ENCODE measurements at places on chromosomes 1 and 21.
A peak's percentile ranks its signal among the peaks of the same experiment; 100 is the strongest.

GRCh38 chr1:185645686-185646085 lies 88.5 kb upstream of the HMCN1 start:
- no peak for DNase-seq

DNA sequence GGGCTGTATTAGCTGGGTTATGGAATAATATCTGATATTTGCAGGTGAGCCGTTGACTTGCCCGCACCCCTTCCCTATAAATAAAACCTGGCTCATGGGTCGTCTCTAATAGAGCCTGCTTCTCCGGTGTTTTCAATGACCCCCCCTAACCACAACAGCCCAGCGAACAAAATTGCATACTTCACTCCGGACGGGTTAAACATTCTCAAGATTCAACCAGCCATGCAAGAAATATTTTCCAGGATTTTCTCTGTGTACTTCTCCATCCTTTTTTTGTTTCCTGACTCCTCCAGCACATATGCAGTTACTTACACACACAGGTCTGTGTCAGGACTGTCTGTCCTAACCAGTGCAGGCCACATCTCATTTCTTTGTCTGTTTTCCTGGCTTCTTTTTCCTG lies 267.7 kb downstream of the ZNF648 start:
- no peak for DNase-seq

DNA sequence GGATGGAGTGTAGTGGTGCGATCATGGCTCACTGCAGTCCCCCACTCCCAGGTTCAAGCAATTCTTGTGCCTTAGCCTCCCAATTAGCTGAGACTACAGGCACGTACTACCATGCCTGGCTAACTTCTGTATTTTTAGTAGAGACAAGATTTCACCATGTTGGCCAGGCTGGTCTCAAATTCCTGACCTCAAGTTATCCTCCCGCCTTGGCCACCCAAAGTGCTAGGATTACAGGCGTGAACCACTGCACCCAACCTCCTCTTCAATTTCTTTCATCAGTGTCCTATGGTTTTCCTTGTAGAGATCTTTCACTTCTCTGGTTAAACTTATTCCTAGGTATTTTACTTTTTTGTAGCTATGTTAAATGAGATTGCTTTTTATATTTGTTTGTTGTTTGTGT lies 10.7 kb upstream of the MAST2 start:
- no peak for DNase-seq

DNA sequence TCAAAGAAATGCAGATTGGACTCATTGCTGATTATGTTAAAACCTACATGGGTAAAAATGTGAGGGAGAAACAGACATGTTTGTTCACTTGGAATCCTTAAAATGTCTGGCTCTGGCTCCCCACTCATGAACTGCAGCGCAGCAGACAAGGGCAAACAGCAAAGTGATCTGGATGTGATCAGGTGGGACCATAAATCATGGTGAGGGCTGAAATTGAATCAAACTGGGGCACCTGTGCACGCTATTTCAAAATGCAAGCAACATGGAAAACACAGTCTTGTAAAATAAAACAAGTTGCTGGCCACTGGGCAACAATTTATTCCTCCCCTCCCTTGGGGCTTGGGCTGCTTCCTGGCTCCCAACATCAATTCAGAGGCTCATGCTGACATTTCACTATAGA lies 373.4 kb downstream of the SEC16B start:
- DNase-seq, result no peak

GRCh38 chr1:232578651-232579195 lies 51.2 kb downstream of the SIPA1L2 start:
- DNase-seq, result no peak

- DNase-seq, result no peak
Measured at GRCh38 chr1:153345187-153346076, 3.2 kb downstream of the PGLYRP4 start.

DNA sequence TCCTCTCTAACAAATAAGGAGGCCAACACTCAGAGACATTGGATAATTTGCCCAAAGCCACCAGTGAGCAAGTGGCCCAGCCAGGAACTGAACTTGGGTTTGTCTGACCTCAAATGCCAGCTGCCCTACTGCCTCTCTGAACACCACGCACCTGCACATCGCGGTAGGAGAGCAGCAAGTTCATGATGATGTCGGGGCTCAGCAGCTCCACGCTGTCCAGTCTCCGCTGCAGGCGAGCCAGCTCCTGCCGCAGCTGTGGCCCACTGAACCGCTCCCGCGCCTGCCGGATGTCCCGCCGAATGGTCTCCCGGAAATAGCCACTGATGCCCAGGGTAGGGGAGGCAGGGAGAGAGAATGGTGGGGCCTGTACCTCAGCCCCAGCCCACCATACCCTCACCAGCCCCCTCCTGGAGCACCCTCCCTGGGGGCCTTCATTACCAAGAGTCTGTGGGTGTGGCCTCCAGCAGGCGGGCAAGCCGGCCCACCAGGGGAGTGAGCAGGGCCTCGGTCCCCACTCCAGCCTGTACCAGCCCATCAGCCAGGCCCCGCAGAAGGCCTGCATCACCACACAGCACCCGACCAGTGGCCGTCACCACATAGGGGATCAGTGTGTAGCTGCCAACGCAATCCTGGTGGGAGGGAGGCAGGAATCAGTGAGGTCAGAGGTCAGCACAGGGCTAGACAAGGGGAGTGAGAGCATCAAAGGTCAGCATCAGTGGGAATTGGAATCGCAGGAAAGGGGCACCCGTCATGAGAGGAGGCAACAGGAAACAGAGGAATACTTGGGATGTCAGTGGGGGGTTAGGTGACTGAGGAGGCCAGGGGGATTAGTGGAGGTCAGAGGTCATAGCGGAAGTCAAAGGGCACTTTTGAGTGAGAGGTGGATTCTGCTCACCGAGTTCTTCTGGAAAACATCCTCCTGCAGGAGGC lies 2.7 kb downstream of the MAP3K6 start:
- DNase-seq, result no peak

- DNase-seq, result peak; percentile 14
Measured at GRCh38 chr1:147600119-147601111, 59.1 kb downstream of the BCL9 start.

DNA sequence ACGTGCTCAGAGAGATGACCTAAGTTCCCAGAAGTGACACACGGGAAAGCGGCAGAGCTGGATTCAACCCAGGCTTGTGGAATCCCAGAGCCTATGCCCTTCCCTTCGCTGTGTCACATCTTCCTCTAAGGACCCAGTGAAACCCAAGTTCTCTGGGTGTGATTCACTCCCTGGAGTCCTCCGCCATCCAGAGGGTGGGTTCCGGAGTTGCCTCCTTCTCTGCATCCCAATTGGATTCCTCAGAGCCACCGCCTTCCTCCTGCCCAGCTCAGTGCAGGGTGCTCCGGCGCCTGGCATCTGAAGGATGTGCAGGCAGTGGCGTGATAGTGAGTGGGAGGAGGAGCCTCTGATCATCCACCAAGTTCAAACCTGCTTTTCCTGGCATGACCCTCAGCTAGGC lies 20.7 kb upstream of the RCC2 start:
- DNase-seq, result no peak

- DNase-seq, result no peak
Measured at GRCh38 chr21:32515874-32516273, 69.4 kb downstream of the TCP10L start.

DNA sequence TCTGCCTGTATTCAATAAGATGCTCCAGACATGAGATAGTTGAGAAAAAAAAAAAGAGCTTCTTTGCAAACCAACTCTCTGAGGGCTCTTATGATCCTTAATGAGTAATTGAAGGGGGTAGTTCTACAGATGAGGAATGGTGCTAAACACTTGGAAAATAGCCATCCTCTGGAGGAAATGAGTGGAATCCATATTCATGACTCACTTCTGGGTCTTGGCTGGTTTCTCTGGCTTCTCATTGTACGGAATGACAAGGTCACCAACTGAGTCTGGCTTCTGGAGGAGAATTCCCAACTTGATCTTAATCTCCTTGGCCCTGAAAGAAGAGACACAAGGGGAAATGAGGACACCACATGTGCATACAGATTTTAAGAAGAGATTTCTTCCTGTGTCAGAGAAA lies 34.7 kb downstream of the RGS5 start:
- DNase-seq, result no peak

- DNase-seq, result no peak
Measured at GRCh38 chr1:217563179-217563578, 67.7 kb downstream of the GPATCH2 start.

DNA sequence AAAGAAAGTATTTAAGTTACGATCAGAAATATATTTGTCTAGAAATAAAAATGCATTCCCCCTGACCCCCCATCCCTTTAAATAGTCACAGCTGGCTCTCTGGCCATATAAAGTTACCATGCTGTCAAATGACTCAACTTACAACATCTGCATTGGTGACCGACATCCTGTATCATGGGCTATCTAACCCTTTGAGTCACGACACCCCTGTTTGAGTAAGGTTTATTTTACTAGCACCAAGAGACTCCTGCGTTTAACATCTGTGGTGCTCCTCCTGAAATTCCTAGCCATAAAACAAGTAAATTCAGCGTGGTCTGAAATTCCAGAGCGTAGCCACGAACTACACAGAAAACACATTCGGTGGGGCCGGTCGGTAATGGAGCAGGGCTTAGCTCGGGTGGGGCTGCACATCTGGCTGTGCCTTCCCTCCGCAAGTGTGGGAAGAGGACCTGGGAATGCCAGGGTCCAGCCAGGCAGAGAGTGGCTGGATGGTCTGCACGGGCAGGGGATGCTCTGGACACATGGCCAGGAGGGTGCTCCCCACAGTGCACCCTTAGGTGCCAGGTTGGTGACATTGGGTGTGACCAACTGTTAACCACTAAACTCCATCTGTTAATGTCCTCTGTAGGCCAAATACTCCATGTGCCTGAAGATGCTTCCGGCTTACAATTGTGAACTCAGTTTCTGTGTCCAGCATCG lies 53.0 kb upstream of the CLDN14 start:
- DNase-seq, result no peak

DNA sequence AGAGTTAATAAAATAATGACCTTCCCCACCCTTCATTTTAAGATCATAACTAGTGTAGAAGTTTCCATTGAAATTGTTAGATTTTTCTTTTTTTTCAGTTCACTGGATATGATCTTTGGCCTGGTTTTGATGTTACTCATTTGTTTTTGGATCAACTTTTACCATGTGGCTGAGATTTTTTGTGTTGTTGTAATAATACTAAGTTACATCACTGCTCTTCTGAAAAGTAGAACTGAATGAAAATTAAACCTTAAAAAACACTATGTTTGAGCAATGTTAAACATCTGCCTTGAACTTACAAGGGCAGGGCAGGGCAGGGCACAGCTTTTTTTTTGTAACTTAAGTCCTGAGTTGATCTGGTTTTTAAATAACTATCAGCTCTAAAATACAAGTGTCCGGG lies 204.8 kb upstream of the ADAMTS5 start:
- no peak for DNase-seq

- no peak for DNase-seq
Measured at GRCh38 chr1:15810073-15810472, 2.6 kb upstream of the UQCRHL start.

- DNase-seq, result no peak
Measured at GRCh38 chr1:151325646-151326429, 1.4 kb downstream of the PI4KB start.

DNA sequence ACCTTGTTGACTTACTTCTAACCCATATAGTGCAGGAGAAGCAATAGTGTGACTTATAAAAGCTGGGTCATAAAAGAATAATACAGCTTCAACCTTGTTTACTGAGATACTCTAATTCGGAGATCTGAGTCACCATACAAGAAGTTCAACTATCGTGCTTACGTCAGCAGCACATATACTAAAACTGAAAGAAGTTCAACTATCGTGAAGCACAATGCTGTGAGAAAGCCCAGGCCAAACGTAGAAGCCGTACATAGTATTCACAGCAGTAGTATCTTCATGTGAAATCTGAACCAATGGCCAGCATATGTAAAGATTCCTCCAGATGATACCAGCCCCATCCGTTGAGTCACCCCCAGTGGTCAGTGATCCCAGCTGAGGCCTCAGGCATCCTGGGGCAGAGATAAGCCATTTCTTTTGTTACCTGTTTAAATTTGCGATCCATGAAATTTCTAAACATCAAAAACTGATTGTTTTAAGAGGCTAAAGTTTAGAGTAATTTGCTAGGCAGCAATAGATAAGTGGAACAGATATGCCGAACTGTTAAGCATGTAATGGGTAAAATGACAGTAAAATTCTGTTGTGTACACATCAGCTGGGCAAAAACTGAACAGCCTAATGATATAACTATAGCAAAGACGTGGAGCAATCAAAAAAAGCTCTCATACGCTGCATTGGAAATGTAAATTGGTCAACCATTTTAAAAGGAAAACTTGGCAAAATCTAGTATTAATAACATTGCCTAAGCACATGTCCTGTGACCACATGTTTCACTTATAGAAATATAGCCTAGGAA lies 53.9 kb upstream of the SAMD13 start:
- DNase-seq, result peak; percentile 95

DNA sequence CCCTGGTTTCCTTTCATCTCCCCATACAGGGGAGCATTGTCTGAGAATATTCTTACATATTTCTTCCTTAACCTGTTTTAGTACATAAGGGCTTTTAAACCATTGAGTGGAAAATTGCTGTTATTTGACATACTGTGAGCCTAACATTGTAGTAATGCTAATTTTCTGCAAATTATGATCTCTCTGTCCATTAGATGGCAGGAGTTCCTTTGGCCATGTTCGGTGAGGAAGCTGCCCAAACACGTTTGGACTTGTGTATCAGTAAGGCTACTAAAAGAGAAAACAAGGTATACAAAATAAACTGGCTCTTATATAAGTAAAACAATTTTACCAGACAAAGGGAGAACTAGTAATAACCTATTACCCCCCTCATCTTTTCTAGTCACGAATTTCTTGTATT lies 29.2 kb downstream of the CDC7 start:
- peak; percentile 44 for DNase-seq

- DNase-seq, result no peak
Measured at GRCh38 chr1:185448591-185449186, 131.6 kb upstream of the IVNS1ABP start.

DNA sequence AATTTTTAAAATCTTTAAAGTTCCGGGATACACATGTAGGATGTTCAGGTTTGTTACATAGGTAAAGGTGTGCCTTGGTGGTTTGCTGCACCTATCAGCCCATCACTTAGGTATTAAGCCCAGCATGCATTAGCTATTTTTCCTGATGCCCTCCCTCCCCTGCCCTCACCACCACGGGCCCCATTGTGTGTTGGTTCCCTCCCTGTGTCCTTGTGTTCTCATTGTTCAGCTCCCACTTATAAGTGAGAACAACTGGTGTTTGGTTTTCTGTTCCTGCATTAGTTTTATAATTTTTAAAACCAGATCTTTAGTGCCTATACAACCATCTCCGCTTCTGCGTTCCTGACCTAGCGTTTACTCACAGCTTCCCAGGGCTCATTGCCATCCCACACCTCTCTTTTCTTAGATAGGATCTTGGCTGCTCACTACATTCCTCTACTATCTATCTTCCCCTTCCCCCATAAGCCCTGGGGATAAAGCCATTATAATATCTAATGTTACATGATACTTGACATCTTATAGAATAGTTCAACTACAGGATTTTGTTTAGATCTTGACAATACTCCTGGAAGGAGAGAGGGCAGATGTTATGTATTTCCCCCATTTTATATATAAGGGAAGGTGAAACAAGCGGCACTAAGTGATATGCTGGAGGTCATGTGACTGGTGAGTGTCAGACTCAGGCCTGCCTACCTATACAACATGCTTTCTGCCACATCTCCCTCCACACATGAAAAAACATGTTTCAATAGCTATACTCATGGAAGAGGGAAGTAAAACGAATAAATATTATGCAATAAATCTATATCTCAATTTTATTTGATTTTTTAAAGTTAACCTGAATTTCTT lies 52.3 kb upstream of the DNAJC6 start:
- no peak for DNase-seq

GRCh38 chr1:16168622-16169360 lies 12.9 kb upstream of the EPHA2 start:
- no peak for DNase-seq

All from A549 (cell line).